NCI-H2107 (cell line): ENCODE measurements at places on chromosomes 13 and 19.

DNA sequence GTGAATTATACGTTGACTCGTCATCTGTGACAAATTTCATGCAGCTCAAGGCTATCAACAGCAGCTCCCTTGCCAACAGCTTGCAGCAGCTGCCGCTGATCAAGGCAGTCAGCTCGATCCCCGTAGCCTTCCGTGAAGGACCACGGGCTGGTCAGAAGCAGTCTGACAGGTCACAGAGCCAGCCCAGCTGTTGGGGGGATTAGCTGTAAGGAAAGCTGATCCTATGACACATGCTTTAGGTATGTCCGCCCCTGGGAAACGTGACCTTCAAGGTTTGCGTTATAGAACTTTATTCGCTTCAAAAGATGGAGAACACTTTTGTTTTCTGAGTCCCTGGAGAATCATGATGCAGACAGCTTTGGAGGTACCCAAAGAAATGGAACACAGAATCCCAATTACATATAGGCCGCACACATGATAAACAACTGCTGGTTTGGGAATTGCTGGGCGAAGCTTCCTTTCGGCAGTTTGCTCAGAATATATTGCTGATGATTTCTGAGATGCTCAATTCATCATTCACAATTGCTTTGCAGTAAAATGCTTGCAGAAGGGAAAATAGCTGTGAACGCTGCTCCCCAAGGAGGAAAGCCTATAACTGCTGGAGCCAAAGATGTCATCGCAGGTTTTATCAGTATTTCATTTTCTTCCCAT, 62.6 kb upstream of the USP29 start:
- no peak for DNase-seq

GRCh38 chr13:26255691-26256277, 1.9 kb downstream of the CDK8 start:
- DNase-seq = no peak

- no peak for DNase-seq
Observed at GRCh38 chr13:41418027-41418426, 39.3 kb upstream of the RGCC start.

GRCh38 chr13:31878495-31878894, 139.2 kb downstream of the RXFP2 start:
- no peak for DNase-seq

DNA sequence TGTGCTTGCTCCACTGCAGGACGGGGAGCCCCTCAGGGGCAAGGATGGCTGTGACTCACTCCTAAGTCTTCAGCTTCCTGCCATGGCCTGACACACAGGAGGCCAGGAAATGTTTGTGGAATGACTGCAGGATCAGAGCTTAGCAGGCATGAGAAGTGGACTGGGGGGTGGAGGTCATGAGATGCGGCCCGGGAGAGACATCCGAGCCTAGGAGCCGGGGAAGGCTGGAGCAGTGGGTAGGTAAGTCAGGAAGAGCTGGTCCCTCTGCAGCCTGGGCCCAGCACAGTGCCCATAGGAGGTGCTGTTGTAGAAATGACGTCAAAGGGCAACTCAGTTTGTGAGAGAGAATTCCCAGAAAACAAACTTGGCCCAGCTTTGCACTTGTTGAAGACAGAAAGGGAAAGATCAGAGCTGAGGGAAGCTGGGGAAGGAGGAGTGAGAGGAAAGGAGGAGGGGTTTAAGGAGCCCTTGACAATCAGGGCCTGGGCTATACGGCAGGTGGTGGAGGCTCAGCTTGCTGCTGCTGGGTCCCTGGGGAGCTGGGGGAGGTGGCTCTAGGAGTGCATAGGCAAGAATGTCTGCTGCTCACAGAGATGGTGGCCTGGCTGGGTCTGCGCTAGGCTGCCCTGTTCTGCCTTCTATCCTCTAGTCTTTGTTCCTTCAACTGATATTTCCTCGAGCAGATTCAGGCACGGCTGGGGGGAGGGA, 18.5 kb downstream of the POU2F2 start:
- DNase-seq = peak; percentile 78
